ENCODE measurements at places on chromosomes 6 and 20.

DNA sequence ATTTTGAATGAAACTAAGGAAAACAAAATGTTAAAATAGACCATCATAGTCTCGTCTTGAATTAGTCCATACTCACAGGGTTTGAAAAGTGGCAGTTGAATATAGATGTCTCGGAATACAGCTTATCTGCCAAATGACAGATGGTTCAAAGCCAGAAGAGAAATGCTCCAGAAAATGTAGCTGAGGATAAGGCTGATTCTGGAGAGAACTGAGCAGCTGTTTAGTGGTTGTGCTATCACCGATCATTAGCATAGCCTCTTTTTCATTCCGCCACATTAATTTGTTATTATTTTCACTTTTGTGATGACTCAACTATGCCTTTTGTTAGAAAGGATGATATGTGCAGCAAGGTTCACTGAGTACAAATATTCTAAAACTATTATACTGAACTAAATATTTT lies 390.2 kb upstream of the MAN1A1 start:
- DNase-seq = no peak

- DNase-seq = no peak
Measured at GRCh38 chr6:30100585-30101443, 12.1 kb downstream of the TRIM31 start.

GRCh38 chr6:42745083-42745639 lies 742 bp downstream of the TBCC start:
- peak; percentile 46 for DNase-seq

DNA sequence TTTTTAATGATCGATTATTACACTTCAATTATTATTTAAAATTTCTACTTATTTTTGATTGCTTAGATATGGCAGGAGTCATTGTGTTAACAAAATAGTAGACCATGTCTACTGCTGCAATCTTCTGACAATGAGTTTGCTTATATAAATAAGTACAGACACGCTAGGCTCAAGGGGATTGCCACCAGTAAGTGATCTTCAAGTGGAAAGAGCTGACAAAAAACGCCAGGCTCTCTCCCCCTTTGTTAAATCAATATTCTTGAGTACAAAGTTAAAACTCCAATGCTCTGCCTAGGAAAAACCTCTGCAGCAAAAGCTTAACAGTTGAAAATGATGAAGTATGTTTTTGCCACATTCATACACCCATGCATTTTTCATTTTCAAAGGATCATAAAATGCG lies 738.1 kb downstream of the HDGFL1 start:
- DNase-seq = no peak

- no peak for DNase-seq
Measured at GRCh38 chr6:166530211-166531095, 56.0 kb downstream of the RAMACL start.

GRCh38 chr6:134199848-134200606 lies 117.9 kb downstream of the SGK1 start:
- DNase-seq = no peak

GRCh38 chr6:151087861-151088598 lies 151.7 kb upstream of the AKAP12 start:
- DNase-seq = no peak

DNA sequence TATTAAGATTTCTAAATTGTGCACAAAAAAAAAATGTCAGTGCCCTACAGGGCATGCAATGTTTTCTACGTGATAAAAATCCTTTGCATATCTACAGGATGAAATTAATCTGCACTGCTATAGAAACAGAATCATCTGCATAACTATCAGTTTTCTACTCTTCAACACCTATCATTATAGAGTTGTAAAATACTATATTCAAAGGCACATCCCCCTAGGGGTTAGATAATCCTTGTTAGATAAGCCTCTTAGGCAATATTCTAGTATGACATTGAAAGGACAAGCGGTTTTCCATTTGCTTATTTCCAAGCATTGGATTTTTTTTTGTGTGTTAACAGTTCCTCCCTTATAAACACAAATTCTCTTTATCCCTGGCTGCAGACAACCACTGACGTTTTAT lies 98.7 kb upstream of the LAMA2 start:
- no peak for DNase-seq

DNA sequence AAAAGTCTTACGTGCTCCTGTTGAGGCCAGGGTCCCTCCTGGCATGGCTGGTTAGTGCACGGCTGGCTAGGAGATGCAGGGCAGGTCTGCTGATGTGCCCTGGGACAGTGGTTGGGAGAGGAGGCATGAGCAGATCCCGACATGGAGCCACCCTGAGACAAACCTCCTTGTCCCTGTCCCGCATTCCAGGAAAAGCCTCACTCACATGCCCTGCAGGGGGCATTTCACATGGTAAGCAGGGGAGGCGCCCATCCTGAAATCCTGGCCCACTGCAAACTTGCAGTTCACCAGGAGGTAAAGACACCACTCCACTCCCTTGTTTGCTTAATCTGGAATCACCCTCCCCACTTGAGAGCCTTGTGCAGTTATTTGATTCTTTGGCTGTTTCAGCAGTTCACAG lies 116.7 kb upstream of the SLC24A3 start:
- no peak for DNase-seq

Data from activated T-helper 1 cell treated with anti-CD3 and anti-CD28 coated beads, Interleukin-12 subunit alpha, Interleukin-12 subunit beta, Interleukin-2, Interleukin-4 antibody, amounts not matched to agents 30 ng/mL and 10 ng/mL and 1 ng/mL, durations not matched to agents 14 hours and 24 hours and 36 hours (primary cell).